ENCODE measurements at places on chromosomes 4 and X. TPM values are rescaled to one million over a fixed set of nuclear protein-coding genes. Genes with fewer than 3 reads are reported as not detected.

The PAPSS1 gene
- 18.9 TPM for total RNA-seq

The CCSER1 gene
- total RNA-seq = 12.4 TPM

The GK2 gene
- not detected for total RNA-seq

The CTAG1A gene
- total RNA-seq = not detected

The XAGE1A gene
- total RNA-seq = not detected

The ETDB gene
- not detected for total RNA-seq

The GAGE2A gene
- not detected for total RNA-seq

The MAGEA4 gene
- not detected for total RNA-seq

The LANCL3 gene
- 0.56 TPM for total RNA-seq

The HSFX1 gene
- total RNA-seq = 3.3 TPM

The SPANXN4 gene
- total RNA-seq = not detected

DNA sequence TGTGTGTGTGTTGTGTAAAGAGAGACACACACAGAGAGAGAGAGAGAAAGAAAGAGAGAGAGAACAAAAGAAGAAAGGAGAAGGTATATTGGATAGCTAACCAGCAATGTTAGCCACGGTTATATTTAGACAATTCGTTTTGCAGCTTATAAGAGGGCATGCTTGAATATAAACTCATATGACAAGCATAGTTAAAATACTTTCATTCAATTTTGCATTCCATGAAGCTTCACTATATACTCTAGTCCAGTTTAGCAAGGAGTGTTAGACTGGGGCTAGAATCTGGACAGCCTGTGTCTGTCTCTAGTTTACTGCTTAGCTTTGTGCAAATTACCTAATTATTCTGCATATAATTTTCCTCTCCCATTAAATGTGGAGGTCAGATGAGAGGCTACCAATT lies 525.9 kb upstream of the ZFP42 start:
- no peak for DNase-seq

DNA sequence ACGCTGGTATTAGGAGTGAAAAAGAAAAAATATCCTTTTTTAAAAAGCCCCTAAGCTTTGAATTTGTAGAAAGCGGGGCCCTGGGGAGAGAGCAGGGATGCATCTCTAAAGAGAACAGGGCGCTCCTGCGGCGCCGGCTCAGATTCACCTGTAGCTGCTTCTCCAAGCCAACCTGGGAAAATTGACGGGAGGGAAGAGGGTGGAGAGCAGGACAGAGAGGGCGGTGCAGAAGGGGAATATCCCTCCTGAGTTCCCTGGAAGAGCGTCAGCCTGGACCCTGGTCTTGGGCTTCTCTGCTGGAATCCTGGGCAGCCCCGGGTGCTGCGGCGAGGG lies 776 bp upstream of the SOWAHD start:
- DNase-seq = no peak

GRCh38 chrX:64894454-64895038 lies 81.7 kb downstream of the ZC4H2 start:
- no peak for DNase-seq

DNA sequence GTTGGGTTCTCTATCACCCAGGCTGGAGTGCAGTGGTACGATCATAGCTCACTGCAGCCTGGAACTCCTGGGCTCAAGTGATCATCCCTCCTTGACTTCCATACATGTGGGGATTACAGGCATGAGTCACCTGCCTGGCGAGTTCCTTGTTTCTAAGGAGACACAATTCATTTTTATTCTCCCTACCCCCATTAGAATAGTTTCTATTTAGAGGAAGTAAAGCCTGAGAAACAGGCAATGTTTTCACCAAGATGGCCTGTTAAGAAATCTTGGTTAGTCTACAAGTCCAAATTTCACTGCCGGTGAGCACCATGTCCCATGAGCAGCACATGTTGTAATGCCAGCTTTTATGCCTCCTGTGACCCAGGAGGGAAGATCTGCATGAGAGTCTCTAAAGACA lies 5.7 kb downstream of the CYBB start:
- no peak for DNase-seq

GRCh38 chrX:96909291-96909690 lies 25.6 kb downstream of the RPA4 start:
- DNase-seq = no peak

DNA sequence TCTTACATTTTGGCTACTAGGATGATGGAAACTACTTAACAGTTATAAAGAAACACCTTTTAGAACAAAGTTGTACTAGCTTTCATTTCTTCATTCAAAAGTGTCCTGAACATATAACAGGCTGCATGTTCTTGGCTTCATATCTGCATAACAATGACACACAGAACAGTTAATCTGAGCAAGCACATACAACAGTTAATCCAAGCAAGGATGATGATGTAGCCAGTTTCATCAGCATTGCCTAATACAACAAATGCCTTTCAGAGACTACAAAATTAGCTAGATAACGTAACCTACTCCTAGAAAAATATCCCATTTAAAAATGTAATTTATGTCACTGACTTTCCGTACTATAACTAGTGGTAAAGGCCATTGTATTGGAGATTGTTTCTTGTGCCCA lies 182.1 kb downstream of the SCFD2 start:
- no peak for DNase-seq

DNA sequence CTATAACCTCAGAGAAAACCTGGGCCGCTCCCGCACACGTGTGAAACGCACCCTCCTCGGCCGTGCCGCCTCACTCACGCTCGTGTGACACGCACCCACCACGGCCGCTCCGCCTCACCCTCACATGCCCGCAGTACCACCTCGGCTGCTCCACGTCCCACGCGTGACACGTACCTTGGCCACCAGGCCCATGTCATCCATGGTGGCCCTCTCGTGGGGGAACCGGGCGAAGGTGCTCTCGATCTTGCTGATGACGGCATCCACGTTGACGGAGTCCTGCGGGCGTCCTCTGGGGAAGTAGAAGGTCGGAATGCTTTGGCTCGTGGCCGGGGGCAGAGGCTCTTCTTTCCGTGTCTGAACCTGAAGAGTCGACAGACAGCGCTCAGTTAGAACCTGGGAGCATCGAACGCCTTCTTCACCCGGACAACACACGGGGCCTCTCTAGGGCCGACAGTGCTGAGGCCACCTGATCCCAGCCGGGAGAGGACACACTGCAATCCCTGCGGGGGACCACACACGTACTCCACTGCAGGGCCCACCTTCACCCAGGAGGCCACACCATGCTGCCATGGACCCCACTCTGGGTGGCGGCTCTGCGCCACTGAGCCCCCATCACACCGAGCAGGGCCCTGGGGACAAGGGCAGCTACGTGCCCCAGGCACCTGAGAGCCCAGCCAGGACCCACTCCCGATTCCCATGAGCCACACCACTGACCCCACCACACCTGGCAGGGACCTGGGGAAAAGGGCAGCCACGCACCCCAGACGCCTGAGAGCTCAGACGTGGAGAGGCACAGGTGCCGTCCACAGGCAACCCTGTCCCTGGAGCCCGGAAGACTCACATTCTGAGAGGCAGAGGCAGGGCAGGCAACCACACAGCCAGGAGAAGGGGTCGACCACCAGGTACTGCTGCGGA lies 25.2 kb downstream of the PPP2R3B start:
- DNase-seq = no peak

DNA sequence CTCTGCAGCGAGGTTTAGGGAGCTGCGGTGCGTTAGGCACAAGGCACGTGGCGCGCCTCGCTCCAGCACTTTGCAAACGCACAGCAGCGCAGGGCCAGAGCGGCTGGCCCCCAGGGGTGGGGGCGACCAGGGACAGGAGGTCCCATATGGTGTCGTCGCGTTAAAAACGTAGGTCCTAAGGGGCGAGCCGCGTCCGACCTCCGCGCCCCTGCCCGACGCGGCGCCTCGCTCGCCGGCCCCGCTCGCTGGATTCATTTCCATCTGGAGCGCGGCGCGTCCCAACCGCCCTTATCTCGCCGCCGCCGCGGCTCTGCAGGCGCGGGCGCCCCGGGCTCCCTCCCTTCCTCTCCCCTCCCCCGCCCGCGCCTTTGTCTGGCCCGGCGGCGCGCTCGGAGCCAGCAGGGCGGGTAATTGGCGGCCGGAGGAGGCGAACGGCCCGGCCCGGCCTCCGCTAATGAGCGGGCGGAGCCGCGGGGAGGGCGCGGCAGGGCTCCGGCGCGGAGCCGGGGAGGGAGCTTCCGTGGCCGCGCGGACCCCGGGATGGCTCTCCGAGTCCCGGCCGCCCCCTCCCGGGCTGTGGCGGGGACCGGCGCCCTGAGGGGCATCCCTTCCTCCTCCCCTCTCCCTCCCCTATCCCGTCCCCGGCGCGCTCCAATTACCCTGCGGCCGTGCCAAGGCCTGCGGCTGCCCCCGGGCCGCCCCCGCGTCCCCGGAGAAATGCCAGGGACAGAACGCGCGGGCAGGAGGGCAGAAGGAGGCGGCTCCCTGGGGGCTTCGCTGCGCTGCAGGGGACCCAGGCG lies 409.0 kb downstream of the BCOR start:
- peak; percentile 60 for DNase-seq

GRCh38 chr4:14130551-14130950 lies 503.0 kb upstream of the BOD1L1 start:
- DNase-seq = no peak

DNA sequence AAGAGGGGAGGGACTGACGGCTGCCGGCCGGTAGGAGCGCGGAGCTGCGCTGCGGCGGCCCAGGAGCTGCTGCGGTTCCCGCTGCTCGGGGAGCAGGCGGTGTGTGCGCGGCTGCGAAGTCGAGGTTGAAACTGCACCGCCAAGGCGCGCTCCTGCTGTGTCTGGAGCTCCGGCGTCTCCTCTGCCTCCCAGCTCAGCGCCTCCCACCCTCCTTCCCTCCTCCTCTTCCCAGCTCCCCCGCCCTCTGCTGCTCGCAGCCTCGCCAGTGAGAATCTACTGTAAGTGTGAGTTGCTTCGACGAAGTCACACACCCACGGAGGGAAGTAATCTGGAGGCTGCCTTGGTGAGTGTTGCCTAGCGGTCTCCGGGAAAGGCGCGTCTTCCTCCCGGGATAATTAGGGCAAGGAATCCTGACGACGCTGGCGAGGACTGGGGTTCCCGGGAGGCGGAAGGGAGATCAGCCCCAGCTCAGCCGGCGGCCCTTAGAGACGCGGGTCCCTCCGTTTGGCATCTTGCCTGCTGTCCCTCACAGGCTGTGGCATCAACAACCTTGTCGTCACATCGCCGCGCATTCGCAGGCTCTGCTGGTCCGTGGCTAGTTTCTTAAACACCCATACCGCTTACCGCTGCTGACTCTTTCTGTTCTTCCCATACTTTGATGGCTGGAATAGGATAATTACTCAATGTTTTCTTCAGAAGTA lies at the start of gene EPHA5:
Gene EPHA5 (minus strand): TSS at position 159 of the 701 bp plus-strand sequence. CDS start 747 bp downstream, outside the sequence.
- peak; percentile 22 for DNase-seq

GRCh38 chrX:116378961-116379360 lies 57.4 kb upstream of the SLC6A14 start:
- no peak for DNase-seq

DNA sequence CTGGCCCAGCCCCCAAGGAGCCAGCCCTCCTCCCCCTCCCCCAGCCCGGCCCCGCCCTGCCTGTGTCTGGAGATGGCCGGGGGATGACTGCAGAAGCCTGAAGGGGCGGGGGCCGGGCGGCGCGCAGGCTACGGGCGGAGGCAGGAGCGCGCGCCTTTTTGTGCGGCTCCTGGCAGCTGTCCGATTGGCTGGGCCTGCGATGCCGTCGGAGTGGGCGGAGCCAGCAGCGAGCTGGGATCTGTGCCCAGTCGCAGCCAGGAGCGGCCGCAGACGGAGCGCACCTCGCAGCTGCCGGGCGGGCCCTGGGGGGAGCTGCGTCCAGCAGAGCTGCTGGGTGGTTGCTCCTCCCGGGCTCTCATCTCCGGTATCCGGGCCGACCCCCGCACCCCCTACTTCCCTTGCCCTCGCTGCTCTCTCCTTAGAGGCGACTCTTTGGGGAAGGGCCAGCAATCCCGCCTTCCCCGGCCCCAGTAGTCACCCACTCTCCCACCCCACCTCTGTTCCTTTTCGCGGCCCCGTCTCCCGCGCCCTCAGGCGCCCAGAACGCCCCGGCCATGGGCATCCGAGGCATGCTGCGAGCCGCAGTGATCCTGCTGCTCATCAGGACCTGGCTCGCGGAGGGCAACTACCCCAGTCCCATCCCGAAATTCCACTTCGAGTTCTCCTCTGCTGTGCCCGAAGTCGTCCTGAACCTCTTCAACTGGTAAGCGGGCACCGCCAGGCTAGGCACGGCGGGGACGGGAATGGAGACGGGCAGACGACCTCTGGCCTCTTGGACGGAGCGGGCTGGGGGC lies at the start of gene GABRQ:
Gene GABRQ (plus strand): TSS at position 247 of the 794 bp plus-strand sequence. CDS start 308 bp downstream, at position 555.
- DNase-seq = peak; percentile 31

DNA sequence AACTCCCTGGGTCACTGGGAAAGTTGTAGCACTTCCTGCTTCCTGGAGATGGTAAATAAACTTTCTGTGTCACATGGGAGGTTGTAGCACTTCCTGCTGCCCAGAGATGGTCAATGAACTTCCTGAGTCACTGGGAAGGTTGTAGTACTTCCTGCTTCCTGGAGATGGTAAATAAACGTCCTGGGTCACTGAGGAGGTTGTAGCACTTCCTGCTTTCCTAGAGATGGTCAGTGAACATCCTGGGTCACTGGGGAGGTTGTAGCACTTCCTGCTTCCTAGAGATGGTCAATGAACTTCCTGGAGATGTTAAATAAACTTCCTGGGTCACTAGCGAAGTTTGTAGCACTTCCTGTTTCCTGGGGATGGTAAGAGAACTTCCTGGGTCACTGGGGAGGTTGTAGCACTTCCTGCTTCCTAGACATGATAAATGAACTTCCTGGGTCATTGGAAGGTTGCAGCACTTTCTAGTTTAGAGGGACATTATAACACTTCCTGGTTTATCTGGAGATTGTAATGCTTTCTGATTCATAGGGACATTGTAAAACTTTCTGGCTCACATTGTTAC lies 62.3 kb upstream of the CD99 start:
- no peak for DNase-seq

- no peak for DNase-seq
These were observed 7.8 kb upstream of the ZNF718 start for GRCh38 chr4:116499-116898.

DNA sequence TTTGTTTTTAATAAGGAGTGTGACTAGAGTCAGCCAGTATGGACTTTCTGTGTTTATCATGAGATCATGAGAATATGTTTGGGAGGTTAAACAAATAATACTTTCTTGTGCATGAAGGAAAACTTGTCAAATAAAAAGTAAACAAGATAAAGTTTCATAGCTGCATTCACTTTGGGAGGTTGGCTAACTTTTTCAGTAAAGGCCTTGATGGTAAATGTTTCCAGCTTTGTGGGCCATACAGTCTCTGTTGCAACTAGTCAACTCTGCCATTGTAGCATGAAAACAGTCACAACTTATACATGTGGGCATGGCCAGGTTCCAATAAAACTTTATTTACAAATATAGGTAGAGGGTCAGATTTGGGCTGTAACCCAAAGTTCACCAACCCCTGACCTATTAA lies 150.4 kb downstream of the MID1 start:
- no peak for DNase-seq

DNA sequence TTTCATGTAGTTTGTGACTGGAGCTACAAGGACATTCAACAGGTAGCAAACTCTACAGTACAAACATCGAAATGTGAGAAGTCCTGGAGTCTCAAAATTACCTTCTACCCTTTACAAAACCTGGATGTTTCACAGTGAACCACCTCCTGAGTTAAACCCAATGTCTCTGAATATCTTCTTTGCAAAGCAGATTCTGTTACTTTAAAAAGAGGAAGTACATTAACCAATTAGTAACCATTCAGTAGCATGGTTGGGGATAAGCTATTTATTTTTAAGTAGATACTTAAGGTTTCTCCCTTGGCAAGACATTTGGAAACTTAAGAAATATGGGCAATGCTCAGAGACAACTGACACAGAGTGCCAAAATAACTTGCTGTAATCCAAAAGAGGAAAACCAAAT lies 371.9 kb upstream of the NWD2 start:
- no peak for DNase-seq

GRCh38 chr4:176274441-176274840 lies 5.4 kb upstream of the ASB5 start:
- DNase-seq = no peak

GRCh38 chr4:55592014-55592413 lies at the start of gene PDCL2:
Gene PDCL2, minus strand, starts transcription at chr4:55592245. Its CDS starts 136 bp downstream, at chr4:55592109.
- no peak for DNase-seq

- DNase-seq = no peak
These were observed 24.2 kb downstream of the HERC3 start for GRCh38 chr4:88616275-88617150.

All from heart right ventricle (tissue), 16 donors.